Osteoblast (primary cell): ENCODE measurements at places on chromosomes 1 and 21. TPM values are rescaled to one million over a fixed set of nuclear protein-coding genes. Genes with fewer than 3 reads are reported as not detected.

The OR2L2 gene
- under 0.01 TPM in 2 replicates for total RNA-seq

- peak overlapping the region; percentile 20 for H3K27ac ChIP-seq
- peaks cover 23% of the 10 kb centered on the region for H3K4me1 ChIP-seq
- no peak overlapping the region for H3K4me3 ChIP-seq
- H3K27me3 ChIP-seq, result no peaks in the 10 kb centered on the region
- no peaks in the 10 kb centered on the region for H3K36me3 ChIP-seq
- no peak for DNase-seq
Observed at GRCh38 chr1:151620286-151620685, 8.4 kb downstream of the SNX27 start.

- H3K4me3 ChIP-seq, result no peak overlapping the region
- no peaks in the 10 kb centered on the region for H3K27me3 ChIP-seq
- DNase-seq, result no peak
- H3K27ac ChIP-seq, result peak overlapping the region; percentile 85
Observed at GRCh38 chr1:244350027-244350426, 101.7 kb downstream of the ADSS2 start.

DNA sequence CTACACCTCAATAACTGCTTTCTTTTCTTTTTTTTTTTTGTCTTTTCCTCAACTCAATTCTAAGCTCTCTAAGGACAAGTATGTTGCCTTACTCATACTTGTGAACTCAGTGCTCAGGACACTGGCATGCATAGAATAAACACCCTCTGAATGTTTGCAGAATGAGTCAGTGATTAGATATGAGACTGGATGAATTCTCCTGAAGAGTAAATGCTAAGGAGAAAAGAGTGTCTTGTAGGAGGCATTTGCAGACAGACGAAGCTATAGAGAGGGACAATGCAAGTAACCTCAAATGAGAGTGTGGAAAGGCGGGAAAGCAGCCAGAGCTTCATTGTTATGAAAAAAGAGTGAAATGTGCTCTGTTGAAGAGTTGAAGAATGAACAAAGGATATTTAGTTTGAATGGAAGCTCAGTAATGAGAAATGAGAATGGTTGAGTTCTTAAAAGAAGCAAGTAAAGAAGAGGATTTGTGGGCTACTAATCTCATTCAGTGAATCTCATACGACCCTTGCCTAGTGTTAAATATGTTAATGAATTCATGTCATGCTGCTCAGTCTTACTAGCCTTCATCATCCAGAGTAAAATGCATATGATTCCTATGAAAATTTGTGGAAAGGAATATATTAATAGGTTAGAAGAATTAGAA, 166.1 kb upstream of the DPYD start:
- peaks cover 13% of the 10 kb centered on the region for H3K4me1 ChIP-seq
- H3K4me3 ChIP-seq, result no peak overlapping the region
- no peaks in the 10 kb centered on the region for H3K36me3 ChIP-seq

GRCh38 chr1:220791285-220791684, 4.6 kb downstream of the MTARC1 start:
- no peaks in the 10 kb centered on the region for H3K36me3 ChIP-seq
- no peaks in the 10 kb centered on the region for H3K27me3 ChIP-seq
- H3K27ac ChIP-seq, result no peak overlapping the region

DNA sequence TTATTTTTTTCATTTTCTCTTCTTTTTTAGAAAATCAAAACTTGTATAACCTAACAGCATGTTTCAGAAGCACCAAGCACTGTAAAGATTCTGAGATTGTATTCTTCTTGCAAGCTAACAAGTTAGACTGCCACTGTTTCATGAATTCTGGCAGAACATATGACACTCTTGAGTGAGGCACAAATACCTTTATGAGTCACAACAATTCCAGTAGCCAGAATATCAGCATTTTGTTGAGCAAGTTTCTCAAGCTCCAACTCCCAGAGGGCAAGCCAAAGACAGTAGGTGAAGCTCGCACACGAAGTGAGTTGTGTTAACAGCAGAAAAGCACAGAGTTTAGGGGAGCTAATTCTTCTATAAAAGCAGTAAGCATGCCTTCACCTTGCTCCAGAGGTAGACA, 268.8 kb upstream of the NCAM2 start:
- no peak for DNase-seq
- H3K4me1 ChIP-seq, result no peaks in the 10 kb centered on the region
- no peak overlapping the region for H3K27ac ChIP-seq
- no peaks in the 10 kb centered on the region for H3K27me3 ChIP-seq

DNA sequence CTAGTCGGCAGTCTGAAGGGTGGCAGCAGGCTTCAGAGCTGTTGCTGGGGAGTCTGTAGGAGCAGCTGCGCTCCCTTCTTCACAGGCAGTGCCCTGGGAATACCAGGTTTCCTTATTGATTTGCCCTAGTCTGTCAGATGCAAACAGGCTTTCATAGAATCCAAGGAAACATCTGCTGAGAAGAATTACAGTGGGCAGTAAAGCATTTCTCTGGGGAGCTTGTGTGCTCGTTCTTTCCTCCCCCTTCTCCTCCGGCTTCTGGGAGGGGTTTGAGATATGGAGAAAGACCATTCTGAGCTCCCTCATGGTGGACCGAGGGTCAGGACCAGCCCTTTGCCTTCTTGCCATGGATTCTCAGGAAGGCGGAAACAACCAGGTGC, 25.4 kb upstream of the PARP1 start:
- no peak overlapping the region for H3K4me3 ChIP-seq
- no peak for DNase-seq
- H3K27me3 ChIP-seq, result peaks cover 12% of the 10 kb centered on the region
- no peak overlapping the region for H3K27ac ChIP-seq

- H3K27me3 ChIP-seq, result no peaks in the 10 kb centered on the region
- H3K4me1 ChIP-seq, result peaks cover 45% of the 10 kb centered on the region
- DNase-seq, result no peak
- H3K4me3 ChIP-seq, result no peak overlapping the region
Observed at GRCh38 chr1:207820568-207821463, 69.0 kb downstream of the CD46 start.

DNA sequence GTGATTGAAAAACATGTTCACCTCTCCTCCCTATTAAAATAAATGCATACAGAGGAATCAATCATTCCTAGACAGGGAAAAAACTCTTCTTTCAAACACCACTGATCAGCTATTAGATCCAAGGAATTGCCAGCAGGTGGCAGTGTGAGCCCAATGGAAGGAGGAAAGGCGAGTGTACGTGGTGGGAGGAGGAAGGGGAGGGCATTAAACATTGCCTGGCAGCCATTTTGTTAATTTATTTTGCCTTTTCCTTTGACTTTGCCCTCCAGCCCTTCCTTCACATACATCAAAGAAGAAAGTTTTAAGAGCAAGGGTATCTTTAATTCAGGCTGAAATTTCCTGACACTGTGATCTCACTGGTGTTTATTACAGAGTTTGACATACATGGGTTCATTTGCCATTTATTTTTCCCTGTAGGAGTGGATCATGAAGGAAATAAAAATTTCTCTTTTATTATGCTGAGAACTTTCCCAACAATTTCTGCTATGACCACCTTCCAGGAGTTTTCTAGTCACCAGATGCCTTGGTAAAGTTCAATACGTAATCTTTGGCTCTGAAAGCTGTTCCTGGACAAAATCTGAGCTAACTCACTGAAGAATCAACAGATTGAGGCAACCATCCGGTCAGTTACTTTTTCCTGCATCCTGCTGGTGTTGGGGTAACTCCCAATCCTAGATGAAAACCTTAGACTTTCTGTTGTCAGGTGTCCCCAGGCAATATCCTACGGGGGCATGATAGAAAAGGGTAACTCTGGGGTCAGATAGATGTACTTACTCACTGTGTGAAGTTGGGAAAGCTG, 1.9 kb upstream of the GNAI3 start:
- no peaks in the 10 kb centered on the region for H3K27me3 ChIP-seq
- H3K4me3 ChIP-seq, result peak overlapping the region; percentile 97
- peaks cover 29% of the 10 kb centered on the region for H3K4me1 ChIP-seq

The TNNI3K gene
- 0.59 and 0.72 TPM in 2 replicates for total RNA-seq

DNA sequence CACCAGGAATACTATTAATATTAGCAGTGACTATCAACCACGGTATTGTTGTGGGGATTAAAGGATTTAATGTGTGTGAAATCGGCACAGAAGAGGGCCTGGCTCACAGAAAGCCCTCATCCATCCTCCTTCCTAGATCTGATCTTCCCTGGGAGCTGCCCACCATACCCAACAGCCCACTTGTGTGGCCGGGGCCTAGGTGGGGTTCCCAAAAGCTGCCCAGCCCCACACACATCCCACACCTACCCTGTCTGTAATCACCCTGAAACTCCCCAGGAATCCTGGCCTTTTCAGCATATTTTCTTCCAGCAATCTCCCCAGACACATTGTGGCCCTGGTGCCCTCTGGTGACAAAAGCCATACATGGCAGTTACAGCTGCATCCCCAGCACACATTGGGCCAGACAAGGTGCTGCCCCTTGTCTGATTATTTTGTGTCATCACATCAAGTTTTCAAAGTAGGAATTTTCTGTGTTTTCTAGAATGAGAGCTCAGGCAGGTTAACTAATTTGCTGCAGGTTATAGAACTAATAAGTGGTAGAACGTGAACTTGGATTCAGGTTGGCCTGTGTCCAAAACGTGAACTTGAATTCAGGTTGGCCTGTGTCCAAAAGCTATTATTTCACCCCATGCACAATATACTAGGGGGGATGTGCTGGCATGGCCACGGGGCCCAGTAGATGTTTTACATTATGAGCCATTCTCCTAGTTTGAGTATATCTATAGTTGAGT, 5.3 kb upstream of the SLC6A9 start:
- H3K4me1 ChIP-seq, result peaks cover 46% of the 10 kb centered on the region
- H3K27ac ChIP-seq, result peak overlapping the region; percentile 28
- peak; percentile 85 for DNase-seq

GRCh38 chr1:97070376-97070775, 348.8 kb downstream of the PTBP2 start:
- no peaks in the 10 kb centered on the region for H3K36me3 ChIP-seq
- H3K4me1 ChIP-seq, result no peaks in the 10 kb centered on the region
- H3K27me3 ChIP-seq, result no peaks in the 10 kb centered on the region
- no peak overlapping the region for H3K27ac ChIP-seq

DNA sequence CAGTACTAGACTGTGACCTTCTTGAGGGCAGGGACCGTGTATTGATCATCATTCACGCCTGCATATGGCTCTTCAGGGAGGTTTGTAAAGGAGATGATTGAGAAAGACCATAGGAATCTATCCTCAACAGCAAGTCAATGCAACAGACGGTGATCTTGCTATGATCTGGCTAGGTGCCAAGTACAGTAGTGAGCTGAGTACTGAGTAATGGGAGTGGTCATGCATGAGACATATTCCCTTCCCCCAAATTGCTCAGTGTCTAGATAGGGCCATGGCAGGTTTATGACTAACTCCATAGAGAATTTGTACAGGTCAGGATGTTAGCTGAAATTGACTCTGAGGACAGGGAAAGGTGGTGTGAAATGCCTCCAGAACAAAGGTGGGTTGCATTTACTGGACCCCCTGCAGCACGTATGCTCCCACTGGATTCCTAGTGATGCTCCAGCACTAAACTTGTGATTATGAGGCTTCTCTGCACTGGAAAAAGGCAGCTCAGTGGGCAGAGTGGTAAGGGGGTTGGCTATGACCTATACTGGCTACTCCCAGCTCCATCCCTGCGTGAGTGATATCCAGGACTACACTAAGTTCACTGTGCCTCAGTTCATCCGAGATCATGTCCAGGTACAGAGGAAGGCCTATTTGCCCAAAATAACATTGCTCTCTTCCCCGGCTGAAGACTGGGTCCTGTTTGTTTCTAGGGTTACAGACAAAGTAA, 37.2 kb downstream of the KCNJ6 start:
- peaks cover 9% of the 10 kb centered on the region for H3K4me1 ChIP-seq
- no peak overlapping the region for H3K27ac ChIP-seq
- peaks cover 10% of the 10 kb centered on the region for H3K27me3 ChIP-seq
- H3K4me3 ChIP-seq, result no peak overlapping the region

- H3K4me1 ChIP-seq, result no peaks in the 10 kb centered on the region
- no peak for DNase-seq
- no peak overlapping the region for H3K4me3 ChIP-seq
- H3K27me3 ChIP-seq, result no peaks in the 10 kb centered on the region
- H3K36me3 ChIP-seq, result no peaks in the 10 kb centered on the region
Observed at GRCh38 chr1:221948459-221948858, 206.6 kb upstream of the DUSP10 start.

The SMPDL3B gene
- under 0.01 TPM in 1 of 2 replicates, not detected in the other for total RNA-seq

The CHI3L2 gene
- 2.4 and 2.9 TPM in 2 replicates for total RNA-seq

The CFAP74 gene
- total RNA-seq, result not detected in 2 replicates

GRCh38 chr1:206702260-206702659, 17.6 kb downstream of the MAPKAPK2 start:
- DNase-seq, result no peak
- H3K4me1 ChIP-seq, result peaks cover 41% of the 10 kb centered on the region
- no peak overlapping the region for H3K27ac ChIP-seq
- no peaks in the 10 kb centered on the region for H3K27me3 ChIP-seq
- no peak overlapping the region for H3K4me3 ChIP-seq

- peaks cover 3% of the 10 kb centered on the region for H3K27me3 ChIP-seq
- no peak overlapping the region for H3K4me3 ChIP-seq
- no peak overlapping the region for H3K27ac ChIP-seq
- H3K36me3 ChIP-seq, result no peaks in the 10 kb centered on the region
Observed at GRCh38 chr1:16054598-16055540, 11.3 kb downstream of the CLCNKB start.

The TRIM58 gene
- 0.29 and 0.36 TPM in 2 replicates for total RNA-seq

GRCh38 chr1:89706700-89707012, 73.7 kb downstream of the LRRC8C start:
- H3K4me3 ChIP-seq, result no peak overlapping the region
- no peak for DNase-seq
- H3K27me3 ChIP-seq, result no peaks in the 10 kb centered on the region
- H3K27ac ChIP-seq, result no peak overlapping the region
- no peaks in the 10 kb centered on the region for H3K36me3 ChIP-seq

The DNAJC28 gene
- total RNA-seq, result 3.2 and 4.0 TPM in 2 replicates

GRCh38 chr21:42393443-42393950, 2.4 kb downstream of the TMPRSS3 start:
- no peak overlapping the region for H3K4me3 ChIP-seq
- no peak overlapping the region for H3K27ac ChIP-seq
- peaks cover 8% of the 10 kb centered on the region for H3K27me3 ChIP-seq

The NPL gene
- 1.5 and 2.5 TPM in 2 replicates for total RNA-seq

The RNU1-4 gene
- under 0.01 TPM in 1 of 2 replicates, not detected in the other for total RNA-seq

DNA sequence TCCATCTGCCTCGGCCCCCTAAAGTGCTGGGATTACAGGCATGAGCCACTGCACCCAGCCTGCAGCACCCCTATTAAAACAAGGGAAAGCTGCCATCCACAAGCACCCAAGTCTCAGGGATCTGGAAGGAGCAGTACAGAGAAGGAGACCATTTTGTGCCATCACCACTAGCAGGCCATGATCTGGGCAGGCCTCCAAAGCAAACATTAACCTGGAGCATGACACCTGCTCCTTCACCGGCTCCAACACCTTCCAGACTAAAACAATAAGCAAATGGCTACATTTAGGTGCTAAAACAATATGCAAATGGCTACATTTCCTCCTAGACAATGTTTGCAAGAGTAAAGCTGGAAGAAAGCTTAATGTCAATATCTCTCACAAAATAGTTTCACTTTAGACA, 16.7 kb downstream of the MEAF6 start:
- peaks cover 10% of the 10 kb centered on the region for H3K4me1 ChIP-seq
- peaks cover 25% of the 10 kb centered on the region for H3K36me3 ChIP-seq
- DNase-seq, result no peak
- H3K27me3 ChIP-seq, result no peaks in the 10 kb centered on the region
- H3K4me3 ChIP-seq, result no peak overlapping the region

The HEATR1 gene
- total RNA-seq, result 34.2 and 39.4 TPM in 2 replicates

GRCh38 chr1:224559981-224560728, 56.0 kb upstream of the CNIH3 start:
- H3K36me3 ChIP-seq, result no peaks in the 10 kb centered on the region
- no peak for DNase-seq
- no peak overlapping the region for H3K27ac ChIP-seq
- H3K4me1 ChIP-seq, result peaks cover 14% of the 10 kb centered on the region
